ENCODE measurements at places on chromosomes 13 and 19.

GRCh38 chr19:43425567-43426392, 11.1 kb downstream of the TEX101 start:
- DNase-seq, result no peak

- no peak for DNase-seq
These were observed 769.6 kb downstream of the UQCRFS1 start for GRCh38 chr19:28443361-28443760.

DNA sequence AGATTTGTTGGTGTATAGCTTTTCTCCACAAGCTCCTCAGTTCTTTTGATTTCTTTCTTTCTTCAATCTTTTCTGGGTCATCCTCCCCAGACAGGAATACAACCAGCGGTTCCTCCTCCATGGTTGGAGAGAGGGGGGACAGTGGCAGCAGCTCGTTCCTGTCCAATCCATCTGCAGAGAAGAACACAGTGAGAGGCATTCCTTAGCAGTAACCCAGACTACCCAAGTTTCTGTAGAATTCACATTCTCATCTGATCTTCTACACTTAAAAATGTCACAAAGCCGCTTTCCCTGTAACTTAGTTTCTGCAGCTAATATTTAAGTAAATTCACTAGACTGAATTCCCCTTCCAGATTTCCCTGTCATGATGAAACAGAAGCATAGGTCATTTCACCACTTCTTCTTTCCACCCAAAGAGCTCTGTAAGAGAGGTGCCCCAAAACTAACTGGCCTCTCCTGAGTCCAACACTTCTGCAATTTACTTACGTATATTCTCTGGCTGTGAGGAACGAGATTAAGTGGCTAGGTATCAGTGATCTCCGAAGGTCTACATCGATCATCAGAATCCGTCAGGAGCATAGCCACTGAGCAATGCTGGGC, 171.9 kb downstream of the TBC1D4 start:
- no peak for DNase-seq

GRCh38 chr13:69264362-69265334, 843.0 kb upstream of the ATXN8OS start:
- no peak for DNase-seq

DNA sequence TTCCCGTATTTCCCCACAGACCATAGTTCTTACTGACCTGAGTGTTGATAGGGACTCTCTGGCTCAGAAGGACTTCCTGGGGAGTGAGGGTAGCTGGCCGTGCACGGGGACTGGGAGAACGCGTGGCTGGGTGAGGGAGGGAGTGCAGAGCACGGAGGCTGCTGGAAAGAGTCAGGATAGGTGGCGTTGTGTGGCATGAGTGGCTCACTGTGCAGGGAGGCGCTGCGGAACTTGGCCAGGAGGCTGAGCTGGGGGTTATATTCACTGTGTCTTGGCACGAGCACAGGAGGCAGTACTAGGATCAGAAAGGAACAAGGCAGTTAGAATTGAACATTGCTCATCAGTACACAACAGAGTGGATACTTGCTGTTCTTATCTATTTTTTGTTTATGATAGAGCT, 47.4 kb downstream of the SMAD9 start:
- DNase-seq, result no peak

DNA sequence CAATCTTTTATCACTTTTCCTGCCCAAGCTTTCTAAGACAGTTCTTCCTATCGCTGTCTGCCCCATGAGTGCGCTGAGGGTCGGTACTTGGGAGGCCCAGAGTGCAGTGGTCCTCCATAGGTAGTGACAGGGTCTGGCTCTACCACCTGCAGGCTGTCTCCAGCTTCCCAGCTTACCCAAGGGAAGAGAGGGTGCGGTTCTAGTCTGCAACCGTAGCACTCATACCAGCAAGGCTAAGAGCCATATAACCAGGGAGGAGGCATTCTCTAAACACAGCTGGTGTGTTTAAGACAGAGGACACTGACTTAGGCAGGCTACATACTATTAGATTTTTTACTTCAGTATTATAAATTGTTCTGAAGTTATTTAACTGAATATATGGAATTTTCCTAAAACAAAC, 8.2 kb downstream of the PROZ start:
- DNase-seq, result no peak

GRCh38 chr13:41720839-41721561, 239.9 kb downstream of the VWA8 start:
- DNase-seq, result no peak

DNA sequence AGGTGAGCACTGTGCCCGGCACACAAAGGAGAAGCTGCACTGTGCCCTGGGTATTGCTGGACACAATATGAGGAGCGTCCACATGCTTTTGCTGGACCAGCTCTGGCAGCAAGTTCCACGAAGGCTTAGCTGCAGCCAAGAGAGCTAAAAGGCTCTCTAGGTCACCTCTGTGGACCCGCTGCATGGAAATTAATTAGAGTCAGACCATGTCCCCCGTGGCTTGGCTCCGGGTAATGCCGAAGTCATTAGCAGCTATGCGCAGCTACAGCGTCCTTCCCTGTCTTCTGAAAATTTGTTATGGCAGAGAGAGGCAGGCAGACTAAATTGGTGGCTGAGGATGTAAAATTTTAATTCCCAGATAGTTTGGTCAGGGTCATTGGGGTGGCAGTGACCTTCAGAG, 271.5 kb downstream of the SLC7A1 start:
- no peak for DNase-seq
